Stimulated activated CD4-positive, alpha-beta T cell treated with anti-CD3 and anti-CD28 coated beads, Interleukin-4, amount 100 ng/mL, for 4 hours (primary cell): ENCODE measurements at places on chromosomes 11 and 22.
A peak's percentile ranks its signal among the peaks of the same experiment; 100 is the strongest.

- DNase-seq, result peak; percentile 39
Observed at GRCh38 chr22:36221799-36222751, 17.3 kb downstream of the APOL2 start.

GRCh38 chr11:43268786-43269185 is 43.0 kb upstream of the API5 start:
- DNase-seq, result no peak

GRCh38 chr22:11605468-11605981 is 3922.5 kb upstream of the OR11H1 start:
- no peak for DNase-seq

DNA sequence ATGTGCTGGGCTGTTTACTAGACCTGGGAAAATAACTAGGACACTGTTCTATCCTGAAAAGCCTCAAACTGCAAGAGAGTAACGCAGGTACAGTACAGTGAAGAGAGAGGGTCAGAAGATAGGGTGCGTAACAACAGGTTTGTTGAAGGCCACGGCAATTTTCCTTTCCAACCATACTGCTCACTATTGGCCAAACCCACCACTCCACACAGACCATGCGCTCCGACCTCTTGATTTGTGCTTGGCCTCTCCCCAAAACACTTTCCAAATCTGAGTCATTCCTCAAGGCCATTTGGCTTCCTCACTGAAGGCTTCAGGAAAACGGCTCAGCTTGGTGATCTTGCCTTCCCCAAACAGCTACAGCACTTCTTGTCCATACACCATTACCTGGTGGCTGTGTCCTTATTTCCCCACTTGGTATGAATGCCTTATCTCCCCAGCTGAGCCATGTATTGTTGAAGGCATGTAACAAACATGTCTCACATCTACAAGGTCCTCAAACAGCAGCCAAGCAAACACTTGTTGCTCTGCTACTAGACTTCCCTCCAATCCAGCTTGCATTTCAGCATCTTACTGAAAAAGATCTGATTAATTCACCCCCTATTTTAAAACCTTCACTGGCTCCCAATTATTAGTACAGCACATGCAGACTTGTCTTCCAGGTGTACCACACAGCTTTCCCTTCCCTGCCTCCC is 40.9 kb downstream of the TCF20 start:
- DNase-seq, result no peak

GRCh38 chr11:66718320-66718971 is 10.6 kb downstream of the SPTBN2 start:
- no peak for DNase-seq

DNA sequence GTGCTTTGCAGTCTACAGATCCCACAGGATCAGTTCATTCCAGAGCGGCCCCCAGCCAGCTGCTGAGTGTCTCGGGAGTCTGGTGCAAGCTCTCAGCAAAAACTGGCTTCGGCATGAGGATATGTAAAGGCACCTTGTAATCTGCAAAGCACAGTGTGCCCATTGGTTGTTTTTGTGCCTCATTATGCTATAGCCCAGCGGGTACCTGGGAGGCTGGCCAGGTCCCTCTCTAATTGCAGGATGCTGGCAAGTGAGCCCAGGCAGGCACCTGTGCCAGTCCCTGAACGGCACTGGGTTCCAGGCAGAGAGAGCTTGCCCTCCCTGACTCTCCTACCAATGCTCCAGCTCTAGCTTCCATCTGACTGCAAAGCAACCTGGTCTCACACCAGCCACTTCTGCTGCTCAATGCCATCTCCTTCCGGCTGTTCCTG is 128.7 kb downstream of the DSCAML1 start:
- no peak for DNase-seq

DNA sequence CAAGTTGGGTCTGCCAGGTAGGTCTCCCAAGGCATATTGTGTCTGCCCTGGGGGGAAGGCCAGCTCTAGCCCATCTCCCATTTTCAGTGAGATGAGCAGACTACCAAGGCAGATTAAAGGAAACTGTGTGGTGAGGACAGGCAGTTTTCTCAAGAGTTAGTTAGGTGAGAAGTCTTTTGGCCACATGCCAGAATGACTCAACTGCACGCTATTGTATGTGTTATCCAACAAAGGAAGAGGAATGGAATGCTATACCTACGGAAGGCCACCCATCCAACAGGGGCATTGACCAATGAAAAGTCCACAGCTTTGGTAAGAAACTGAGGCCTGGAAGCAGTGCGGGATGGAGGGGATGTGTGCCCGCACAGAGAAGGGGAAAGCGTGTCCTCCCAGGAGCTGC is 941.7 kb downstream of the NTM start:
- no peak for DNase-seq

DNA sequence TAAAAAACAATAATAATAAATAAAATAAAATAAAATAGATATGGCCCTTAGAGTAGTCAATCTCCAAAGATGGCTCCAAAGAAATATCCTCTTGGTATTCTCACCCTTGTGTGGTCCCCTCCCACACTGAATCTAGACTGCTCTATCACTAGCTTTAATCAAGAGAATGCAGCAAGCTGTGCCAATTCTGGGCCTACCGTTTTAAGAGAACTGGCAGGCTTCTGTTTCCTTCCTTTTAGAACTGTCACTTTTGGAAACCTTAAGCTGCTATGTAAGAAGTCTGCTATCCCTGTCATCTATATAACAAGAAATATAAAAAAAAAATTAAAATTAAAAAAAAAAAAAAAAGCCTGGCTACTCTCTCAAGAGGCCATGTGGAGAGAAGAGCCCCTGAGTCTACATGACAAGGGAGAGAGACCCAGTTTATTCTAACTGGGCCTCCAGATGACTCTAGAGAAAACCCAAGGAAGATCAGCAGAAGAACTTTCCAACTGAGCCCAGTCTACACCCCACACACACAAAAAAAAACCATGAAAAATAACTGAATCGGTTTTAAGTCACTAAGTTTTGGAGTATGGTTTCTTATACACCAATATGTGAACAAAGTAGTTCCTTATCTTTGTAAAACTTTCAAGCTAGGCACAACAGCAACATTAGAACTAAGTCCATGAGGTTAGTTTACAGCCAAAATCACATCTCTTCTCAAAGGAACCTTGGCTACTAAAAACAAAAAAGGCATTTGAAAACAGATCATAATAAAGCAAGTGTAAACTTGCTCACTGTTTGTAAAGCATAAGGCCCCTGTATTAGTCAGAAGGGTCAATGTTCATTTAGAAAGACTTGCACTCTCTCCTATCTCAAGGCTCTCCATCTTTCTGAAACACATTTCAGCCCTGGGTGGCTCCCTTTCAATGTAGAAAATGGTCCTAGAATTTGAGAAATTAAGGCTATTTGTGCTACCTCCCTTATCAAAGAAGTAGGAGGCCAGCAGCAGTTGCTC is 67.3 kb downstream of the AMBRA1 start:
- DNase-seq, result no peak

DNA sequence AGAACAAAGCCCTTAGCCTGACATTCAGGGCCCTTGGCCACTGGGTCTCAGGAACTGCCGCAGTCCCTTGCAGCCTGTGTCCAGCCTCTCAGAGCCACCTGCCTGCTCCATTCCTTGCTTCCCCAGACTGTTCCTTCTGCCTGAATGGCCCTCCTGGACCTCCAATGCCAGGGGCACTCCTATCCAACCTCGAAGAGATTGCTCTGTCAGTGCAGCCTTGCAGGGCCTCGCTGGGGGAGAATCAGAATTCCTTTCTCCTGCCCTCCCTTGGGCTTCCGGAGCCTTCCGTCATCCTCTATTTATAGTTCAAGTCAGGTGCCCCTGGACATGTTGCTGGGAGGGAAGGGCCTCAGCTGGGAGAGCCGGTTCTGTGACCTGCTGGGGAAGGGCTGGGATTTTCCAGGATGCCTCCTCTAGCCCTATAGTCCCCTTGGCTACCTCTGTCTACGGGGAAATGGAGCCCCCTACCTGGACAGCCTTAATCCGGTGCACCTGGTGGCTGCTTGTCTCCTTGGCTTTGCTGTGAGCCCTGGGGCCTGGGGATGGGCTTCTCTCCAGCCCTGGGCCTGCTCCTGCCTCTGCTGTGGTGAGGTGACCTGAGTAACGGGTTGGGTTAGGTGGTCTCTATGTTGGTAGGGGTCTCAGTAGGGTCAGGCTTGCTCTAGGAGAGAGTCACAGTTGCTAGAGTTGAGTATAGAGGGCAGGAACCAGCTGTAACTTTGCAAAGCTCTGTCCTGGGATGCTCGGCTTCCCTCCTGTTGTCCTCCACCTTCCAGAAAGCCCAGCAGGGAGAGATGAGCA is 45.9 kb upstream of the SYT7 start:
- no peak for DNase-seq

GRCh38 chr11:102234779-102235439 is 82.4 kb upstream of the BIRC3 start:
- no peak for DNase-seq

GRCh38 chr11:64415286-64415685 is 56.3 kb downstream of the RPS6KA4 start:
- DNase-seq, result no peak

DNA sequence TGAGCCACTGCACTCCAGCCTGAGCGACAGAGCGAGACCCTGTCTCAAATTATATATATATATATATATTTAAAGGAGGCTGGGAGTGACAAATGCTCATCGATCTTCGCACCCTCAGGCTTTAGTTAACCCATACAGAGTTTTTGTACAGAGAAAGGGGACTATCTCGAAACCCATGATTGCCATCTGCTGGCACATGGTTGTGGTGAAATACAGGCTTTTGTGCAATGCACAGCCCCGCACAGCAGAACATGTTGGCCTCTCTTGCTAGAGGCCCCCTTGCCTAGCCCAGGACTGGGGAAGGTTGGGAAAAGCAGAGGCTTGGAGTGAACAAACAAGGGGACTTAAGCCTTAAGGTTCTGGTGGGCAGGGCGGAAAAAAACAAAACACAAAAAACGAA is 3.6 kb downstream of the MYBPC3 start:
- no peak for DNase-seq

DNA sequence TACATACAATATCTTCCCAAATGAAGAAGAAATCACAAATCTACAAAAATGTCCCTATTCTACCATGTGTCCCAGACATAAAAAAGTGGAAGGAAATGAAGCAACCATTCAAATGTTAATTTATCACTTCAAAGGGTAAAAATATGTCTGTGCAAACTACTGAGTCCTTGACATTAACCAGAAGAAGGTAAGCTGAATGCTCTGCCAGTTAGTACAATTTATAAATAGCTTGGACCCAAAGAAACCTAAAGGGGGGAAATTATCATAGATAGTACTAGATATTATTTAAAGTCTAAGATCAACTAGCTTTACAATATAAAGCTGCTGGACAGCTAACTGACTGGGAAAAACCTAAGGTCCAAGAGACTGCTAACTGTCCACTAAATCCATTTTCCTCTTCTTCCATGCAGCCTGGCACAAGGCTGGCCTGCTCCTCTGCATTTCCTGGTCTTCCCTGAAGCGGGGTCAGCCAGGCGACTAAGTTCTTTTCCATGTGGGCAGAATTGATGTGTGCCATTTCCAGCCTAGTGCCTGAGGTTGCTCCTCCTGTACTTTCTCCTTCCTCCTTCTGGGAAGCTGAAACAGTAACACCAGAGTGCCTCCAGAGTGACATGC is 190.9 kb downstream of the CADM1 start:
- DNase-seq, result no peak

DNA sequence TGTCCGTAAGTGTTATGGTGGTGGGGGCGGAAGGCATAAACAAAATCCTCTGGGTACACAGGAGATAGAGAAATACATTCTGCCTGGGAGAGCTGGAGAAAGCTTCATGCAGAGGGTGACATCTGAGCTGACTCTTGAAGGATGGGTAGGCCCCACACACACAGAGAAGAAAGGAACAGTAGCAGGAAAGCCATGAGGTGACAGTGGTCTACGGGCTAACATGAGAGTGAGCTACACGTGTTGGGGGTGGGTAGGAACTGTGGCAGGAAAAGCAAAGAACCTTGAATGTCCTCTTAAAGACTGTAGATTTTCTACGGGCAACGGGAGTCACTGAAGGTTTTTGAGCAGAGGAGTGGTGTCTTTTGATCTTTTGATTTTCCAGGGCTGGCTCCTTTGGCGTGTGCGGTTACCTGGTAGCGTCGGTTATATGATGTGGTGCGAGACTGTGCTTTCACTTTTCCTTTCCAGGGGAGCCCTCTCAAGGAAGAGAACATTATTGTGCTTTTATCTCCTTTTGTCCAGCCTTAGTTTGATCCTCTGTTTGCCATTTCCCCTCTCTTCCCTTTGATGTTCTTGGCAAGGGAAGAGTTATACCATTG is 39.7 kb downstream of the ADAMTS8 start:
- DNase-seq, result peak; percentile 26

DNA sequence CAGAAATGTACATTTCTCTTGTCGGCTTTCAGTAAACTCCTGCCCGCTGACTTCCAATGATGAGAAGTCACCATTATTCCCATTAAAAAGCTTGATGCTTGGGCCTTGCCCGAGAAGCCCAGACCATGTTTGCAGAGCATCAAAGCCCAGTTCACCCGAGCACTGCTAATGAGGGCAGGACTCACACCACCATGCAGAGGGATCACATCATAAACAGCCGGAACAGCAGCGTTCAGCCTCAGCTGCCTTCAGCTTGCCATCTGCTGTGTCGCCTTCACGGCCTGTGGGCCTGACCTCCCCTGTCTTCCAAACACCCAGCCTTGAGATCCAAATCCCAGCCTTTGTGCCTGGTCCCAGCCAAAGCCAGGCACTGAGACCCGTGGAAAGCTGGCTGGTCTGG is 105.4 kb upstream of the CSNK2A3 start:
- DNase-seq, result no peak

DNA sequence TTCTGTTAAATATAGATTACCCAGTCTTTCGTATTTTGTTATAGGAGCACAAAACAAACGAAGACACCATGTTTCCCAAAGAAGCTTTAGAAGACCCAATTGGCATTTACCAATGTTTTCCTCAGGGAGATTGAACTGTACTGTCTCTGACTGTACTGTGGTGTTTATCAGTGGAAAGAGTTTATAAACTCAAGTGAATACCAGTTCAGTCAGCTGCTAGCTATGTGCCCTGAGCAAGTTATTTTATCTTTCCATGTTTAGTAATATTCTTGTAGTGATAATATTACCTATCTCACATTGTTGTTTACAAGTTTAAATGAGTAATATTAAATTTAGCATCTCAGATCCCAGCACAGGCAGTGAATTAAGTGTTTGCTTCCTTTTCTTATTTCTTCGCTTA is 773.2 kb downstream of the KCNA4 start:
- no peak for DNase-seq

GRCh38 chr11:117678658-117679406 is 118.2 kb downstream of the DSCAML1 start:
- no peak for DNase-seq

DNA sequence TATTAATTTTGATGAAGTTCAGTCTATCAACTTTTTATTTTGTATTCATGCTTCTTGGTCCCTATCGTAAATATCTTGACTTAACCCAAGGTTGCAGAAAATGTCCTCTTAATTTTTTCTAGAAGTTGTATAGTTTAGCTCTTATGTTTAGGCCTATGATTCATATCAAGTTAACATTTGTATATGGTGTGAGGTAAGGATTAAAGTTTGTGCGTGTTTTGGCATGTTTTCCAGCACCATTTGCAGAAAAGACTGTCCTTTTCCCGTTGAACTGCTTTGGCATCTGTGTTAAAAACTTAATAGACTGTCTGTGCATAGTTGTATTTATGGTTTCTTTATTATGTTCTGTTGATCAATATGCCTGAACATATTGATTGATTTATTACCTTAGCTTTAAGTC is 42.3 kb downstream of the ARHGEF12 start:
- no peak for DNase-seq
